H4 (cell line): ENCODE measurements at places on chromosomes 1 and 21. TPM values are rescaled to one million over a fixed set of nuclear protein-coding genes. Genes with fewer than 3 reads are reported as not detected.

GNAT2 gene
- total RNA-seq: 0.46 TPM in 1 of 2 replicates, not detected in the other

DNA sequence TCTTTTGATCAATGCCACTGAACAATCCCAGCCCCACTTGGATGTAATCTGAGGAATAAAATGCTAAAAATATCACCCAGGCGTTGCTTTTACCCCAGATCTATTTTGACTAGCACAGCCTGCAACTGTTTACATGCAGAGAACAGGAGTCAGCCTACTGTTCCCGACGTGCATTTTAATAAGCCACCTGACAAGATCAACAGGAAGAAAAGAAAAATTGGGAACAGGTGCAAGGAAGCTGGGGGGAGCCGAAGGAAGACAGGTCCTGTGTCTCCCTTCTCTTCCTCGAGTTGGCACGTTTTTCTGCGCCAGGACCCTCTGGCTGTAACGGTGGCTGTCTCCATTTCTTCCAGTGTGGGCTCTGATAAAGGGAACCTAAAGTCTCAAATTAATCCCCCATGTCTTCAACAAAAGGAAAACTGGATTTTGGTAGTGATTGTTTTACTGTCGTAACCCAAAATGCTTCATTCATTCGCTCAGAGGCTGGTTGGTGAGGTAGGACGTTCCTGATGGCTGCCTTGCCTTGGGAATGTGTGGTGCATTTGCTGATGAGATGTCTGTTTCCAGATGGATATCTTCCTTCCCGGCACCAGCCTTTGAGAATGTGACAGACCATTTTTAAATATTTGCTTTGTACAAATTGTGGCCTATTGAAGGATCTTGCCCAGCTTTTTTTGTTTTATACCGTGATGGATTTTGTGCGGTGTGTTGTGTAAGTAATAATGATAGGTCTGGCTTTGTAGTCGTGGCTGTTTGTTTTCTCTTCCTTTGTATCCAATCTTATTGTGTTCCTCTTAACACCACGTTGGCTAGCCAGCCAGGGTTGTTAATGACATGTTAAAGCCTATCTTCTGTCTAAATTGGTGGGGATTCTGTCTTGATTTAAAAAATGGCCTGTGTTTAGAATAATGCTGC lies 117.5 kb downstream of the C1orf21 start:
- no peak for DNase-seq

DNA sequence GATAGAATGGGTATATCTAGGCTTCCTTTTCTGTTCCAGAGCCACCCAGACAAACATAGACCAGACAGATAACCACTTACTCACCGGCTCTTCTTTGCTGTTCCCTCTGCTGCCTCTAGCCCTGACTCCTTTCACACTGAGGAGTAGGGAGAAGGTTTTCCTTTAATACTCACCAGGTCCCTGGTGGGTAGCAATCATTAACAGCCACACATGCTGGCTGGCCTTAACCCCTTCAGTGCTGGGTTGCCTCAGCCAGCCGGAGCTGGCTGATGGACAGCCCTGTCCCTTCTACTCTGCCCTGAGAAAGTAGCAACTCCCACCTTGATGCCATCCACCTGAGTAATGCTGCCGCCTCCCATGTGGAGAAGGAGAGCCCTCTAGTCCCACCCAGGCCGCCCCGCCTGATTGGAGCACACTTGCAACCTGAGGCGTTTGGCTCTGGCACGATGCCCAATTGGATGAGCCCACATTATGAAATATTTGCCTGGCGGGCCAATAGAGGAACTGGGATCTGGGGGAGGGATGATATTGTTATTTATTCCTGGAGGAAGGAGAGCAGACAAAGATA lies 71.6 kb downstream of the PLEKHA6 start:
- peak; percentile 46 for DNase-seq

GPR157 gene
- total RNA-seq: 1.9 TPM in 2 replicates

GRCh38 chr1:183388735-183389134 lies 29.4 kb downstream of the NMNAT2 start:
- no peak for DNase-seq
